Stimulated activated CD4-positive, alpha-beta T cell treated with anti-CD3 and anti-CD28 coated beads, Interleukin-2, amount 100 ng/mL, for 24 hours (primary cell): ENCODE measurements at places on chromosomes 5 and 9.

DNA sequence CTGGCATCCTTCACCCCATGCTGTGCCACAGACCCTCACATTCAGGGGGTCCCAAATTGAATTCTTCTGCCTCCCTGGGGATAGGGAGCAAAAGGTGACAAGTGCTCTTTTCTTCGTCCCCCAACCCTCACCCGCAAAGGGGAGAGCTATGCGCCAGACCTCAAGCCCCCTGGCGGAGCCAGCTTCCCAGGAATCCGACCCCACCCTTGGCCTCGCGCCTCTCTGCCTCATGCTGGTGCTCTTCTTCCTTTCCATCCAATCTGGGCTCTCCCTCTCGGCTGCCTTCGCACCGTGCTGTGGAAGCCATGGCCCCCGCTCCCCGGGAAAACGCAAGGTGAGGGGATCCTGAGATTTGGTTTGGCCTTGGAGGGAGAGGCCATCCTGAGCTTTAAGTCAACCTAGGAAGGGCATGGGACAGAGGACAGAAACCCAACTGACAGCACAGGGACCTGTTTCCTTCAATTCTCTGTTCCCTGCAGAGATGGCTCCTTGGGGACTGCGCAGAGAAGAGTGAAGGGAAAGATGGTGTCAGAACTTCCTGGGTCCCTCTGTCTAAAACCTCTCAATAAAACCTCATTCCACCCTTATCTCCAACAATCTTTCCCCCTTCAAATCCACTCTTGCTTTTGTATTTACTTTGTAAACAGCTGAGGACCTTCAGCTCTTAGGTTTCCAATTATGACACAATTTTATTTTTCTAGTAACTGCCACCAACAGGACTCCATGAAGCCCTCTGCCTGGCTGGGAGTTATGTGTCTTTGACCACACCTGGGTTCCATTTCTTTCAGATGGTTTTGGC lies 36.3 kb upstream of the CRB2 start:
- no peak for DNase-seq

GRCh38 chr9:107755246-107755645 lies 265.7 kb upstream of the KLF4 start:
- DNase-seq = no peak

DNA sequence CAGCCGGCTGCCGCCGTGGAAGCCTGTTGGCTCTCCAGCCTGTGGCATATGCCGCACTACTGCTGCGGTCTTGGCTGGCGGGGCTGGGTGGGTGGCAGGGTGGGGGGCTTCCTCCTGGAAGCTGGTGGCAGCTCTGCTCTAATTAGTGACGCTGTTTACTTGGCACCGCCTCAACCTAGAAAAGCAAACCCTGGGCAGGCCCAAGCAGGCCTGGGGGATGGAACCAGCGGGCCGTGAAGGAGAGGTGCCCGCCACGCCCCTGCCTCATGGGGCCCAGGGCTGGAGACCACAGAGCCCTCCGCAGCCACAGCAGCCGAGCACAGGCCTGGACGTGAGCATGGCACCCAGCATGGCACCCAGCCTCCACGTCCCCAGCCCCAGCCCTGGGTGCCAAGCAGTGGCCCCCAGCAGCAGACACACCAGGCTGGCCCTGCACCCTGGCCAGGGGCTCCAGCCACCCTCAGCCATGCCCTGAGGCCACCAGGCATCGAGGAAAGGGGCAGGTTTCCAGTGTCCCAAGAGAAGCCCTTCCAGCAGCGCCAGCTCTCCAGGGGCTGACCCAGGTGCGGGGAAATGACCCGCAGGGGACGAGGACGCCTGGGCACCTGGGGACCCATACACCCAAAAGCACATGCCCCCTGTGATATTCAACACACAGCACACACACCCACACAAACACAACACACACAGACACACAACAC lies 5.4 kb upstream of the CCDC187 start:
- no peak for DNase-seq

- no peak for DNase-seq
Observed at GRCh38 chr5:14216902-14217301, 73.8 kb downstream of the TRIO start.
